Central memory CD8-positive, alpha-beta T cell (primary cell): ENCODE measurements at places on chromosomes 1 and 21.

- no peak for DNase-seq
These were observed 7.4 kb downstream of the BCL10 start for GRCh38 chr1:85268801-85269585.

DNA sequence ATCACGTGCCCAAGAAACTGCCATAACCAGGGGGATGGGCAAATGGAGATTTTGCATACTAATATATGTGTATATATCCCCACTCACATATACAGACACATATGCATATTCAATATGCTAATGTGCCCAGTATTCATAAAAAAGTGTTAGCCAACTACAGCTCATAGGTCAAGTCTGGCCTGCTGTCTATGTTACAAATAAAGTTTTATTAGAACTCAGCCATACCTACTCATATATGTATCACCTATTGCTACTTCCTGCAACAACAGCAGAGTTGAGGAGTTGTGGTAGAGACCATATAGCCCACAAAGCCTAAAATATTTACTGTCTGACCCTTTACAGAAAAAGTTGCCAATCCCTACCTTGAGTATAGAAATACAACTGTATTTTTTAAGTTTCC is 93.3 kb downstream of the SDCCAG8 start:
- no peak for DNase-seq

DNA sequence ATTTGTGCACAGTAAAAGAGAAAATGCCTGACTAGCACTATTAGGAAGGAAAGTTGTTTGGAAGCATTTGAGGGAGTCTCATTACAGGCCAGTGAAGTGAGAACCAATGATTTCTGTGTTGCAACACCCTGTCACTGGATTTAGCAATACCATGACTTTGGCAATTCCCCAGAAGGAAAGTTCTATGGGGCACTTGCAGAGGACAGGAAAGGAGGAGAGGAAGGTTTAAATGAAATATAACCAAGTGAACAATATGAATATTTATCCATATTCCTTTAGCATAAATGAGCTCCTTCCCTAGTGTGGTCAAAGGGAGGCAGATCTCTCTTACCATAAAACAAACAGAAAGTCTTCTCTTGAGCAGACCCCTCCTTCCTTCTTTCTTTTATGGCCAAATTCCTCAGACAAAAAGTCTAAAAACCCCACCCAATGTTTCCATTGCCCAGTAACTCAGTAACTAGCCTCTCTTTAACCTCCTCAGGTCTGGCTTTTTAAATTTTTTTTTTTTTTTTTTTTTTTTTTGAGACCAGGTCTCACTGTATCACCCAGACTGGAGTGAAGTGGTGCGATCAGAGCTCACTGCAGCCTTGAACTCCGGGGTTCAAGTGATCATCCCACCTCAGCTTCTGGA is 5.5 kb downstream of the TLR5 start:
- no peak for DNase-seq

- DNase-seq, result no peak
These were observed 7.9 kb downstream of the CCNL2 start for GRCh38 chr1:1391225-1391624.

- no peak for DNase-seq
These were observed at the start of gene GNG12 for GRCh38 chr1:67832737-67833601. TSS of gene GNG12 (minus strand) at chr1:67833467. CDS start at chr1:67707686, 125,781 bp downstream.

GRCh38 chr21:29195981-29196669 is 65.7 kb downstream of the MAP3K7CL start:
- DNase-seq, result no peak

DNA sequence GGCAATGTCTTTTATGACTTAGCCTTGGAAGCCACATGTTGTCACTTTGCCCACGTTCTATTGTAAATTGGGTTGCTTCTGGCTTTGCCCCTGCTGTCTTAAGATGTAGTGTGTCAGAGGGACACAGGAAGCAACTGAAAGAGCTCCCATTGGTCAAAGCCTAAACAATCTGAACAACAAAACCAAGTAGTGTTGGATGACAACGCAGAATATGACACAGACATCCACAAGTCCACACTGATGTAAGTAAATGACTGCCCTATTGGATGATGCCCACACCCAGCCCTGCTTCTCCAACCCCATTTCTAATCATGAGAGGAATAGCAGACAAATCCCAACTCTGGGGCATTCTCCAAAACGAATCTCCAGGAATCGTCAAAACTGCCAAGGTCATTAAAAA is 50.7 kb downstream of the ELF3 start:
- no peak for DNase-seq

- DNase-seq, result no peak
These were observed 81.6 kb downstream of the CD58 start for GRCh38 chr1:116489231-116489697.

- DNase-seq, result no peak
These were observed 7.3 kb downstream of the PFKL start for GRCh38 chr21:44306936-44307704.

DNA sequence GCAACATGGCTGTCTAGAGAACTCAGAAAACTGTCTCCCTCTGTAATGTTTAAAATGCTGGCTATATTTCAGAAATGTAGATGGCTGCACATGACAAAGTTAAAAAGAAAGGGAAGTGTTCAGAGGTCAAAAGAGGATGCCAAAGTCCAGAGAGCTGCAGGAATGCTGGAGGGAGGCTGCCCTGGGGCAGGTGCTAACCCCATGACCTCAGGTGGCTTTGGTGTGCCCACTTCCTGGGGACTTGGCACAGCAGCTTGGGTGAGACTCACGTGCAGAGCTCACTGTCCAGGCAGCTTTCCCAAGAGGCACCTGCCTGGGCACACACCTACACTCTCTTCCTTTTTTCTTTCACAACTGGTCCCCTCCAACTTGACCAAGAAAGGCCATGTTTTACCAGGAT is 256.4 kb downstream of the KCNJ6 start:
- DNase-seq, result no peak

GRCh38 chr21:19228226-19228625 is 824.6 kb upstream of the TMPRSS15 start:
- DNase-seq, result no peak

DNA sequence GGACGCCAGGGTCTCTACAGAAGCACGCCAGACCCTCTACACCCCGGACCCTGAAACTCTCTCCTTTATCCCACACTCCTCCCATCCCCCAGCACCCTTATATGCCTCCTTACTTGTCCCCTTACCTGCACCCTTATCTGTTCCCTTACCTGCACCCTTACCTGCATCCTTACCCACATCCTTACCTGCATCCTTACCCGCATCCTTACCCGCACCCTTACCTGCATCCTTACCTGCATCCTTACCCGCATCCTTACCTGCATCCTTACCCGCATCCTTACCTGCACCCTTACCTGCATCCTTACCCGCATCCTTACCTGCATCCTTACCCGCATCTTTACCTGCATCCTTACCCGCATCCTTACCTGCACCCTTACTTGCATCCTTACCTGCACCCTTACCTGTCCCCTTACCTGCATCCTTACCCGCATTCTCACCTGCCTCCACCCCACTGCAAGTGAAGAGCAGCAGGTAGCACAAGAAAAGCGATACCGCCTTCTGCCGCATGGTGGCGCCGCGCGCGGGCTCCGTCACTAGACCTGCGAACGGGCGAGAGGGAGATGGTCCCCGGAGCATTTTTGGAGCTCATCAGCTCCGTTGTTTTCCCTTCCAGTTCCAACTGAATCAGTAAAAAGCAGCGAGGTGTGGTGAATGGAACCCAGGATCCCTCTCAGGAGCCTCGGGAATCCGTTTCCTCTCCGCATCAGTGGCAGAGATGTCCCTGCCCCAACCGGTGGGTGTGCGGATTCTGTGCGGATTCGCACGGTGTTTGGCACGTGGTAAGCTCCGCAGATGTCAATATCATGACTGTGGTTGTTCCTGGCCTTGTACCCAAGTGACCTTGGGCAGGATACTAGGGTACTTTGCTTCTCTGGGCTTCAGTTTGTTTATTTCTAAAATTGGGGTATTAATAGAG is 2.9 kb downstream of the IFI6 start:
- peak; percentile 74 for DNase-seq

GRCh38 chr21:42348762-42349161 is 2.0 kb downstream of the TFF2 start:
- no peak for DNase-seq

DNA sequence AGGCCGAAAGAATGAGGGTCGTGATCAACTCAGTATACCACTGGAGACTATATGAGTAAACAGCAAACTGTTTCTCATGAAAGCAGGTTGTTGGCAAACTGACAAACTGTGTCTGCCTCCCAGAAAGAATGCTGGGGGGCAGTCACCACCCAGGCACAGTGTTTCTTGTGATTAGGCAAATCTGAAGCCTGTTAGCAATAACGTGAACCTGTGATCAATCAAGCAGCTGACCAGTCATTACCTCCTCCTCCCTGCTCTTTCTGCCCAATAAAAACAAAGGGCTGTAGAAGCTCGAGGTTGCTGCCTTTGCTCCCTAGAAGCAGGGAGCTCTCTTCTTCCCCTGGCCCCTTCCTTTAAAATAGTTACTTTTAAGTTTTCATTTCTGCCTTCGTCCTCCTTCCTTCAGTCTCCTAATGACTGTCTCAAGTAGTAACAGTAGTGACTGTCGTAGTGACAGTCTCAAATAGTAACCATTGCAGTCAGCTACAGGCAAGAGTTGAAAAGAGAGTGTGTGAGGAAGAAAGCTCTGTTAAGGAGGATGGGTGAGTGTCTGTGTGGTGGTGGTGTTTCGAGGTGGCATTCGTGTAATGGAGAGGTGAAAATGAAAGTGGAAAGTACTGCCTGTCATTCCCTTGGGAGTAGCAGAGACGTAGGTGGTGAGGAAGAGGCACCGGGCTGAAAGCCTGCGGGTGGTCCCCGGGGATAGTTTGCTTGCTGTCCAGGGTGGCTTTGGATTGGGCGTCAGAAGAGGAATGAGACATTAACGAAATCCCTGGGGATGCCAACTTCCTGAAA is 14.5 kb downstream of the HHAT start:
- no peak for DNase-seq

- no peak for DNase-seq
These were observed 1.2 kb downstream of the PIGP start for GRCh38 chr21:37071561-37072273.

DNA sequence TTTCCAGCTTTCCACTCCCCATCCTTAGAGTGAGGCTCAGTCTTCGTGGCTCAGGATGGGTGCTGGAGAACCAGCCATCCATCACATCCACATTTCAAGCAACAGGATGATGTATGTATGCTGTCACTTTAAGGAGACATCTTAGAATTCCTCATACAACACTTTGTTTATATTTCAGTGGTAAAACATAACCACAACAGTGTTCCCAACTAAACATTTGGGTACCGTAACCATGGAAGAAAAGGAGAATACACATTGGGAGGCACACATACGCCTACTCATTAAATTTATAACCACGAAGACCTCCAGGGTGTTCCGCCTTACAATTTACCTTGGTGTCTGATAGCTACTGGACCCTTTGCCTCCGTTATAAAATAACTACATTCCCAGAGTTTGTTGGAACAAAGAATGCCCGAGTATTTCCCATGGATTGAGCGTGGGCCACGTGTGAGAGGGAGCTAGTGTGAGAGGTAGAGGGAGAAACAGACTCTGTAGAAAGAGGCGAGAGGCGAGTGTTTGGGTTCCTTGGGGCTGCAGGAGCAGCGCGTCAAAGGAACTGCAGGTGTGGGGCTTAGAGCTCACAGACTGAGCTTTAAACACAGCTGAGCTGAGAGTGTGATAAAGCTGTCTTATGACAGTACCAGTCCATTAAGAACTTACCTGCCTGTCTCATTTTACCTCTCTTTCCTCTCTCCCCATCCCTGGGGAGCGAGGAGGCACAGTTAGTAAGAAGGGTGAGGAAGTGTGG is 111.5 kb upstream of the USP24 start:
- no peak for DNase-seq

DNA sequence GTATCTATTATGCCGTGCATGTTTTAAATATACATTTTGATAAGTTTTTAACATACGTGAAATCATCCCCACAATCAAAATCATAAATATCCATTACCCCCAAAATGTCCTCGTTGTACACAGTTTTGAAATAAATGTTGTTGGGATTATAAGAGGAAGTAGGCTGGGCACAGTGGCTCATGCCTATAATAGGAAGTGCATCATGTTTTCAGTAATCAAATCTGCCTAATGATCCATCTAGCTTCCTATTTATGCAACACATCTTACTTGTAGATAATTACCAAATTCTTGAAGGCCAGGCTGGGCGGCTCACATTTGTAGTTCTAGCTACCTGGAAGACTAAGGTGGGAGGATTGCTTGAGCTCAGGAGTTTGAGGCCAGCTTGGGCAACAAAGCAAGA is 15.0 kb upstream of the IFNGR2 start:
- no peak for DNase-seq

- no peak for DNase-seq
These were observed 58.5 kb downstream of the STYXL2 start for GRCh38 chr1:167152192-167152876.

- no peak for DNase-seq
These were observed 2.2 kb downstream of the NRIP1 start for GRCh38 chr21:15062606-15062965.

DNA sequence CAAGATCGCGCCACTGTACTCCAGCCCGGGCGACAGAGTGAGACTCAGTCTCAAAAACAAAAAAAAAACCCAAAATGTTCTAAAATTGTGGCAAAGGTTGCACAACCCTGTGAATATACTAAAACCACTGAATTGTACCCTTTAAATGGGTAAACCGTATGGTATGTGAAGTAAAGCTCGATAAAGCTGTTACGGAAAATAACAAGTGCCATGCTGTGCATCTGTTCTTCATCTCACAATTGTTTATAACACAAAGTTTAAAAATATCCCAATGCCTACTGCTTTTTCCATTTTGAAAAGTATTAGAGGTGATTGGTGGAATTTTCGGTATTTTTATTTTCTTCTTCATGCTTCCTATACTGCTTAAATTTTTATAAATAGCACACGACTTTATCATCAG is 111.5 kb downstream of the ENAH start:
- no peak for DNase-seq
